ENCODE measurements at places on chromosomes 2 and 18. TPM values are rescaled to one million over a fixed set of nuclear protein-coding genes. Genes with fewer than 3 reads are reported as not detected.
A peak's percentile ranks its signal among the peaks of the same experiment; 100 is the strongest.

DNA sequence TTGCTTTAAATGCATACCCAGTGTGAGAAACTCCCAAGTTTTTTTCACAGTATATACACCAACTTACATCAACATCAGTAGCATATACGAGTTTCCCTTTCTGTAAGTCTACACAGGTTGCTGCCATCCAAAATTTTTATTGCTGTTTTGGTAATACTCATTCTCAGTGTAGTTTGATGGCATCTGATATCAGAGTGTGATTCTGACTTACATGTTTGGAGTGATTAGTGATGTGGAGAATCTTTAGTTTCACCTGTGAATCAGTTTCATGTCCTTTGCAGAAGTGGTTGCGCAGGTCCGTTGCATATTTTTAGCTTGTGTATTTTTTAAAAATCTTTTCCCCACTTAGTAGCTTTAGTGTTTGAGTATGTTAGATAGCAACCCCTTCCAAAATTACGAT lies 50.1 kb downstream of the CCDC74A start:
- H3K4me3 ChIP-seq = no peak overlapping the region
- peaks cover 64% of the 10 kb centered on the region for H3K27me3 ChIP-seq
- H3K4me1 ChIP-seq = no peaks in the 10 kb centered on the region
- no peaks in the 10 kb centered on the region for H3K36me3 ChIP-seq
- no peak for DNase-seq

- no peaks in the 10 kb centered on the region for H3K27me3 ChIP-seq
- peaks cover 45% of the 10 kb centered on the region for H3K4me1 ChIP-seq
- peak; percentile 61 for DNase-seq
- peak overlapping the region; percentile 34 for H3K4me3 ChIP-seq
- H3K27ac ChIP-seq = peak overlapping the region; percentile 91
Observed at GRCh38 chr2:238170386-238171071, 11.8 kb downstream of the ERFE start.

DNA sequence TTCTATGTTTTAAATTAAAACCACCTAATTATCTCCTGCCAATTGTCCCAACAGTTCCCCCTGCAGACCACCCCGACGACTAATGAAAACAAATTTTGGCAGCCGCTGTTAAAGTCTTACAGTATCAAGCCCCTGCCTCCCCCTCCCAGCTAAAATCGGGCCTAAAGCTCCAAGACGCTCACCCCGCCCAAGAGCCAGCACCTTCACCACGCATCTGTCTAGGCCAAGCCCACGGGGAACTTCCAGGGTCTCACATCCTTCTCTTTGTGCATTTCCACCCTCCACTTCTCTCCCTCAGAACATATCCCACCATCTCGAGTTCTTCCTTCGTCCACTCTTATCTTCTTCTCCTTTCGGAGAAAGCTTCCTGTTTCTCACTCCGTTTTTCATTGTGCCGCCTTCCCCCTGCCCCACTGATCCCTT lies 445 bp downstream of the PRPF40A start:
- H3K36me3 ChIP-seq = peaks cover 34% of the 10 kb centered on the region
- H3K4me1 ChIP-seq = peaks cover 52% of the 10 kb centered on the region
- H3K27ac ChIP-seq = peak overlapping the region; percentile 96
- no peaks in the 10 kb centered on the region for H3K27me3 ChIP-seq

- H3K4me3 ChIP-seq = no peak overlapping the region
- no peaks in the 10 kb centered on the region for H3K36me3 ChIP-seq
- H3K27ac ChIP-seq = no peak overlapping the region
Observed at GRCh38 chr2:160252278-160252887, 52.3 kb upstream of the ITGB6 start.

DNA sequence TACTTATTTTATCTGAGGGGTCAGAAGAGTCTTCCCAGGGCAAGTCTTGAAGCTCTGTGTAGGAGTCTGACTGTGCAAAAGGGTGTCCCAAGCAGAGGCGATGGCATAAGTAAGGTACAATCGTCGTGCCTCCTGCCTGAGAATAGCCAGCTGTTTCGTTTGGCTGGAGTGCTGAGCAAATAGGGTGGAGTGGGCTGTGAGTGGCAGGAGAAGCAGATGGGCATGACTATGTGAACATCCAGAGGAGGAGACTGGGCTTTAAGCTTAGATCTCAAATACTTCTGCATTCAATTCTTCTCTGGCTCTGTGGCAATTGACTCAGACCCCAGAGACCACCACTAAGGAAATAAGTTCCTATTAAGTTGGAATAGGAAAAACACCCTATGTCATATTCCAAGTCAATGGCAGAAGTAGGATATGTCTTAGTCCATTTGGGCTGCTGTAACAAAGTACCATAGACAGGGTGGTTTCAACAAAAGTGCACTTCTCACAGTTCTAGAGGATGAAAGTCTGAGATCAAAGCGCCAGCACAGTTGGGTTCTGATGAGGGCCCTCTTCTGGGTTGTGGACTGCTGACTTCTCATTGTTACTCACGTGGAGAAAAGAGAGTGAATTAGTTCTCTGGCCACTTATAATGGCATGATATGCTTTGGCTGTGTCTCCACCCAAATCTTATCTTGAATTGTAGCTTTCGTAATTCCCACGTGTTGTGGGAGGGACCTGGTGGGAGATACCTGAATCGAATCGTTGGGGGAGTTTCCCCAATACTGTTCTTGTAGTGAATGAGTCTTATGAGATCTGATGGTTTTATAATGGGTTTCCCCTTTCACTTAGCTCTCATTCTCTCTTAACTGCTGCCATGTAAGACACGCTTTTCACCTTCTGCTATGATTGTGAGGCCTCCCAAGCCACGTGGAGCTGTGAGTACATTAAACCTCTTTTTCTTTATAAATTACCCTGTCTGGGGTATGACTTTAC lies 120.2 kb downstream of the LPIN1 start:
- H3K27ac ChIP-seq = no peak overlapping the region
- H3K27me3 ChIP-seq = peaks cover 20% of the 10 kb centered on the region
- peaks cover 16% of the 10 kb centered on the region for H3K4me1 ChIP-seq
- H3K36me3 ChIP-seq = no peaks in the 10 kb centered on the region

- no peak overlapping the region for H3K4me3 ChIP-seq
- no peaks in the 10 kb centered on the region for H3K27me3 ChIP-seq
- no peak overlapping the region for H3K27ac ChIP-seq
- no peaks in the 10 kb centered on the region for H3K36me3 ChIP-seq
- no peaks in the 10 kb centered on the region for H3K4me1 ChIP-seq
Observed at GRCh38 chr18:44988821-44989587, 308.3 kb downstream of the SETBP1 start.

DNA sequence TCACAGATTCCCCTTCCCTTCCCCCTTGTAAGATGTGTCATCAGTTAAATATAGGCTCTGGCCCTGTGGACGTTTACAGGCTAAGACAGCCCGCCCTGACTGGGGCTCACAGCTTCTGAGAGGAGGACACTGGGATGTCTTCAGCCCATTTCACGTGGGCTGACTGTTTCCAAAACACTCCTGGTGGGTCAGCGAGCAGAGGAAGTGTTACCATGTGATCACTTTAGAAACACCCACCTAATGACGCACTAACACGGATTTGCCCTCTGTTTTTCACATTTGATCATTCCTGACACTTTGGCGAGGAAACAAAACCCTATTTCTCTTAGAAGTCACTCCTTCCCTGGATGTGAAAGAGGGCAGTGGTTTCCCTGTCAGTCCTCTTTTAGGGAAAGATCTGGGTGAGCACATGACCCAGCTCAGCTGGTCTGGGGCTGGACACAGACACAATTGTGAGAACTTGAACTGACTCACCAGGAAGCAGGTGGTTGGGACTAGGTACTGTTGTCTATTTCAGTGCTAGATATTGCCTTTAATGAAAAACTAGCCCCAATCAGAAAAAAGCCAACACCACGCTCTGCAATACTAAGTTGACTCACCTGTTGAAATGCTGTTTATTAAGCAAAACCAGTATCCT lies 38.8 kb downstream of the BMP10 start:
- peak overlapping the region; percentile 73 for H3K4me3 ChIP-seq
- H3K27ac ChIP-seq = peak overlapping the region; percentile 97
- H3K36me3 ChIP-seq = peaks cover 5% of the 10 kb centered on the region
- no peaks in the 10 kb centered on the region for H3K27me3 ChIP-seq
- H3K4me1 ChIP-seq = peaks cover 72% of the 10 kb centered on the region

DNA sequence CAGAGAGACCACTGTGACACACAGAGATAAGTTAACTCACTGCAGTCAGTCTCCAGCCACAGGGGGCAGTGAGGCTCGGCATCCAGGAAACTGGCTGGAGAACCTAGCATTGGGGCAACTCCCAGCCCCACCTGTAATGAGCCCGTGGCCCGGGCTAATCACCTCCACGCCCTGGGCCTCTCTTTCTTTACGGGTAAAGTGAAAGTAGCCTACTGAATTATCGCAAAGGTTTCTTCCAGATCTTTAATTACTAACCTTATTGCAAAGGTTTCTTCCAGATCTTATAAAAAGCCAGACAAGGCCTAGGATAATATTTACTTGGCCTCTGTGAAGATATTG lies 45.7 kb upstream of the ACAA2 start:
- no peaks in the 10 kb centered on the region for H3K36me3 ChIP-seq
- H3K4me1 ChIP-seq = peaks cover 4% of the 10 kb centered on the region
- H3K27ac ChIP-seq = peak overlapping the region; percentile 31
- no peak for DNase-seq

GRCh38 chr2:39141334-39142271 lies 20.8 kb upstream of the SOS1 start:
- peaks cover 3% of the 10 kb centered on the region for H3K27me3 ChIP-seq
- H3K36me3 ChIP-seq = no peaks in the 10 kb centered on the region
- H3K4me3 ChIP-seq = peak overlapping the region; percentile 36
- H3K4me1 ChIP-seq = peaks cover 20% of the 10 kb centered on the region

GRCh38 chr2:142325870-142326269 lies 195.1 kb upstream of the LRP1B start:
- no peak for DNase-seq
- H3K36me3 ChIP-seq = no peaks in the 10 kb centered on the region
- no peaks in the 10 kb centered on the region for H3K27me3 ChIP-seq
- H3K27ac ChIP-seq = no peak overlapping the region

DNA sequence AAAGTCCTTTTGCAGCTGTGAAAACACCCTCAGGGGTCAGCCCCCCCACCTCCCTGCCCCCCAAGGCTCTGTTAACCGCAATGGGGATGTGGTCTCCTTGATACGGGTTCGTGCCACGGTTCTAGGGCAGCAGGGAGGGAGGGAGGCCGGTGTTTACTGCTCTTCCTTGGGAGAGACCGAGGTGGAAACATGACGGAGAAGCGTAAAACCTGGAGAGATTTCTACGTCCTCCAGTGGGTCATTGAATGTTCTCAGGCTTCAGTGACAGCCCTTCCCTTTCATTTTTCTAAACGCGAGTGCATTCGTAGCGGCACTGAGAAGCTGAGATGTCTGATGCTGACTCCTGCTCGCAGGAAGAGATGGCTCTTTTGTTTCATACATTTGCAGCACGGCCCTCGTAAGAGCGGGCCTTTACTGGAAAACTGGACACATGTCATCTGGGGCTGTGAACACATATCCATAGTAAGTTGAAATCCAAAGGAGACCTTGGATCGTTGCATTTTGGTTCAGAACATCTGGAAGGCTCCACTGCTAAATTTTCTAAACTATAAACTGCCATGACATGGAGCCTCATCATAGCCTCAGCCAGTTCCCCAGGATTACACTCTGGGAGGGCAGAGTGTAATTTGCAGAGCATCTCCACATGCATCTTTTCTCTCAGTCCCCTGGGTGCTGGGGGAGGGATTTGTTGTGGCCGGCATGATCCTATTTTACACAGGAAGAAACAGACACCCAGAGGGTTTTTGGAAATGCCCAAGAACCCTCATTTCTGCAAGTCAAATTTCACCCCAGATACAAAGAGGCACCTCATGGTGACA lies 40.6 kb upstream of the HDAC4 start:
- H3K27me3 ChIP-seq = peaks cover 4% of the 10 kb centered on the region
- H3K27ac ChIP-seq = peak overlapping the region; percentile 59
- H3K36me3 ChIP-seq = no peaks in the 10 kb centered on the region
- no peak for DNase-seq

DNA sequence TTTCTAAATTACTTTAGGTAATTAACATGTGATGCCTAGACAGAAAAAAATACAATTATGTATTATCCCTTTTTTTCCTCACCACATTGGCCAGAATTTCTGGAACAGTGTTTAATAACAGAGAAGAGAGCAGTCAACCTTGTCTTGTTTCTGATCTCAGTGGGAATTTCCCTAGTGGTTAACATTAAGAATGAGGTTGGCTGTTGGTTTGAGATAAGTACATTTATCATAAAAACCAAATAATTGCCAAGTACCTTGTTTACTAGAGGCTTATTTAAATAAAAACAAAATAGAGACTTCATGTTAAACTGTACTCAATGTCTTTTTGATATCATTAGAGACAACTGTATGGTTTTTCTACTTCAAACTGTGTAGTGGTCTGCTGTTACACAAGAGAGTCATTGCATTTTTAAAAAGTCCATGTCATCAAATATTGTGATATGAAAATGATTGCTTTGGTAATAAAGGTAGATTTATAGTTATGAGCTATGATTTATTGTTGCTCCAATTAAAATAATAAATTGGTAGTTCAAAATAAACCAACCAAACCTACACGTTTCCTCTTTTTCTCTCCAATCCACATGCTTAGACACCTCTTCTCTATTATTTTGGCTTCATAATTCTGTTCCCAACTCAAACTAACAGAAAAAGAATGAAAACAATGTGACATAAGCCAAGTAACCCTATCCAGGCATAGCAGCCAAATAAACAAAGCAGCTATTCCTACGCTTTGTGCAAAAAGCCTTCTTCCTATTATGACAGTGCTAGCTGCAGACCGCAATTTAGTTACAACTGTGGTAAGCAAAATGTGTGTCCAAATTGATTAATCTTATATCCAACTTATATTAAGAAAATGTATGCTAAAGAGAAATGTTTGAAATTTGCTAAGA lies 20.9 kb upstream of the TANK start:
- peak overlapping the region; percentile 98 for H3K27ac ChIP-seq
- H3K27me3 ChIP-seq = no peaks in the 10 kb centered on the region
- peak overlapping the region; percentile 91 for H3K4me3 ChIP-seq
- peaks cover 51% of the 10 kb centered on the region for H3K36me3 ChIP-seq
- H3K4me1 ChIP-seq = peaks cover 59% of the 10 kb centered on the region

GRCh38 chr2:233449081-233449901 lies 95.0 kb downstream of the DGKD start:
- no peak overlapping the region for H3K4me3 ChIP-seq
- DNase-seq = peak; percentile 44
- H3K36me3 ChIP-seq = peaks cover 10% of the 10 kb centered on the region
- H3K27ac ChIP-seq = no peak overlapping the region

- no peak overlapping the region for H3K4me3 ChIP-seq
- peaks cover 9% of the 10 kb centered on the region for H3K4me1 ChIP-seq
- no peaks in the 10 kb centered on the region for H3K27me3 ChIP-seq
- H3K36me3 ChIP-seq = no peaks in the 10 kb centered on the region
Observed at GRCh38 chr18:75086494-75087034, 122.4 kb downstream of the PTGR3 start.

GRCh38 chr2:163157411-163157810 lies 318.8 kb upstream of the KCNH7 start:
- H3K4me1 ChIP-seq = no peaks in the 10 kb centered on the region
- H3K27ac ChIP-seq = no peak overlapping the region
- no peak overlapping the region for H3K4me3 ChIP-seq
- H3K27me3 ChIP-seq = no peaks in the 10 kb centered on the region

Gene CEBPZOS
- total RNA-seq = 32.6 TPM

Gene FOXI3
- not detected for total RNA-seq

Gene PROM2
- total RNA-seq = 1.1 TPM

Gene LYPD1
- total RNA-seq = not detected

Gene MYL12B
- total RNA-seq = 192 TPM

Gene PTH2R
- total RNA-seq = not detected

Gene NXPH2
- not detected for total RNA-seq

Gene C18orf32
- total RNA-seq = 40.8 TPM

Gene SCYGR7
- total RNA-seq = not detected

Gene ACMSD
- total RNA-seq = not detected

Gene INPP5D
- 136 TPM for total RNA-seq

Gene RUFY4
- total RNA-seq = 0.86 TPM
